GM19239 (cell line): ENCODE measurements at places on chromosomes 1 and 21.

DNA sequence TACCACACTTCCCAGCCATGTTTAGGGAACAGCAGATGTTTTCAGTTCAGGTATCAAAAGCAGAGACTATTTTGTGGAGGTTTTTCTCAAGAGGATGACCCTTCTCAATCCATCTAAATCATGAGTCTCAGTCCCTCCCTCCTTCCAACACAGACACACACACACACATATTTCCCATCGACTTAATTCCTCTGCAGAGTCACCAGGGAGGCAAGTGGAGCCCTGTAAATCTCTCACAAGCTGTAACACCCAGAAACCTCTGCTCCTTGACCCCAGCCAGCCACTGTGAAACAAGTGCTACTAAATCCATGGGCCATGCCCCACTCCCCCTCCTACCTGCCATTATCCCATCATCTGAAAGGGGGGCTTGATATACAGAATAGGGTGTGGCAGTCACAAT lies 10.6 kb upstream of the KCND3 start:
- no peak for DNase-seq

DNA sequence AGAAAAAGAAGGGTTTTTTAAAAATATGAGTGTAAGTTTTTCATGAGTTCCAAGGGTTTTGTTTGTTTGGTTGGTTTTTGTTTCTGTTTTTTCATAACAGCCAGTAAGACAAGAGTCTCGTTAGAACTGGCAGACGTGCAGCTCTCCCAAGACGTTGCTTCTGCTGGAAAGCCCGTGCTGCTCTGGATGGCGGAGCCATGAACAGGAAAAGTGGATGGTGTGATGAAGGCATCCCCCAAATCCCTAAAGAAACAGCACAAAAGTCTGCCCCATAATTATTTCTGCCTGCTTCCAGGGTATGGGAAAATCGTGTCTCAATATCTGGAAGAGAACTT lies 157.9 kb upstream of the BACE2 start:
- no peak for DNase-seq

- DNase-seq = no peak
Observed at GRCh38 chr1:82870332-82870731, 1069.6 kb downstream of the ADGRL2 start.

DNA sequence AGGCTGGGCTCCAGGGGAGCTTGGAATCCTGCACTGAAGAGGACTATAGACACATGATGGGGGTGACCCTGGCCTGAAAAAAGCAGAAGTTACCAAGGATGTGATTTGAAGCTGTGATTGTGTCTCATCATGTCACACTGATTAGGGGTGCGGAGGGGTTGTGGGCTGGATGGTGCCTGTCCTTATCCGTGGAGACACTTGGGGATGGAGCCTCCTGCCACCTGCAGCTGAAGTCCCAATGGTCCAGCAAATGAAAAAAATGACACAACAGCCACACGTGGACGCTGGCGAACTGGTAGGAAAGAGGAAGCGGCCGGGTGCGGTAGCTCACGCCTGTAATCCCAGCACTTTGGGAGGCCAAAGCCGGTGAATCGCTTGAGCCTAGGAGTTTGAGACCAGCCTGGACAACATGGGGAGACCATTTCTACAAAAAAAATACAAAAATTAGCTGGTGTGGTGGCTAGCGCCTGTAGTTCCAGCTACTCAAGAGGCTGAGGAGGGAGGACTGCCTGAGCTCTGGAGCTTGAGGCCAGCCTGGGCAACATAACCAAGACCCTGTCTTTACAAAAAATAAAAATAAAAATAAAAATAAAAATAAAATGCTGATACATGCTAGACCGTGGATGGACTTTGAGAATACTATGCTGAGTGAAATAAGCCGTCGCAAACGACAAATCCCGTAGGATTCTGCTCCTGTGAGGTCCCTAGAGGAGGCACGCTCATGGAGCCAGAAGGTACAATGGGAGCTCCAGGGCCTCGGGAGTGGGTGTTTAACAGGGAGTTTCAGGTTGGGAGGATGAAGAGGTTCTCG lies 838 bp upstream of the IBA57 start:
- no peak for DNase-seq

- no peak for DNase-seq
Observed at GRCh38 chr1:30461640-30462039, 261.7 kb downstream of the MATN1 start.

GRCh38 chr21:44726826-44727225 lies 15.5 kb upstream of the TSPEAR start:
- no peak for DNase-seq

DNA sequence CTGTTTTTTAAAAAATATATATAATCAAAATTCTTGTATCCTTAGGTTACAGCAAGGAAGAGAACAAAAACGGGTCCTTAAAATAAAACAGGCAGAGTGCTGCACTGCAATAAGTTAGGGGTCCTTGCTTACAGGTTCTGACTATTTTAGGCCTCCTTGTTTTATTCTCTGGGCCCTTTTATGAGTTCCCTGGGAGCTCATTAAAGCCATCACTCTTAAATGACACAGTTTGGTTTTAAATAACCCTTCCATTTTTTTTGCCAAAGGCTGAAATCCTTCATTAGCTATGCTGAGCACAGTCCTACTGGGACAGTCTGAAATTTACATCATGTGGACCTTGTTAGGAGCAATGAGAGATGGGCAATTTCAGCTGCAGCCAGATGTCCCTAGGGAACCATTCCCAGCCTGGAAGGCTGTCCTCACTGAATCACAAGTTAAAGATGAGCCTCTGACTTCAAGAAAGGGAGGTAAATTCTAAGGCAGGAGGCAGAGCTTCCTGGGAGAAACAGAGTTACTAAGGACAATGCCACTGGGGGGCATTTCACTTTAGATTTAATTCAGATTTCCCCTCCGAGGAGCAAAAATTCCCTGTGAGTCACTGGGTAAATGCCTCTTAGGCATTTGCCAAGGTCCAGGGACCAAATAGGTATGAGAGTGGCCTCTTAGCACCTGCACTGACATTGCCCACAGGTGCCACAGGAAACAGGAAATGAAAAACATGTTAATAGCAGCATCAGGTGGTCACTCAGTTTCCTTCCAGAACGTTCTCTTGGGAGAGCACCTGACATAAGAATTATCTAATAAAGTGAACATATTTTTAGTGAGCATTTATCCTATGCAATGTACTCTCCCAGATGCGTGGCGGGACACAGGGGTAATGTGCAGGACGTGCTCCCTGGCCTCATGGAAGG lies 3.8 kb upstream of the MUL1 start:
- no peak for DNase-seq

DNA sequence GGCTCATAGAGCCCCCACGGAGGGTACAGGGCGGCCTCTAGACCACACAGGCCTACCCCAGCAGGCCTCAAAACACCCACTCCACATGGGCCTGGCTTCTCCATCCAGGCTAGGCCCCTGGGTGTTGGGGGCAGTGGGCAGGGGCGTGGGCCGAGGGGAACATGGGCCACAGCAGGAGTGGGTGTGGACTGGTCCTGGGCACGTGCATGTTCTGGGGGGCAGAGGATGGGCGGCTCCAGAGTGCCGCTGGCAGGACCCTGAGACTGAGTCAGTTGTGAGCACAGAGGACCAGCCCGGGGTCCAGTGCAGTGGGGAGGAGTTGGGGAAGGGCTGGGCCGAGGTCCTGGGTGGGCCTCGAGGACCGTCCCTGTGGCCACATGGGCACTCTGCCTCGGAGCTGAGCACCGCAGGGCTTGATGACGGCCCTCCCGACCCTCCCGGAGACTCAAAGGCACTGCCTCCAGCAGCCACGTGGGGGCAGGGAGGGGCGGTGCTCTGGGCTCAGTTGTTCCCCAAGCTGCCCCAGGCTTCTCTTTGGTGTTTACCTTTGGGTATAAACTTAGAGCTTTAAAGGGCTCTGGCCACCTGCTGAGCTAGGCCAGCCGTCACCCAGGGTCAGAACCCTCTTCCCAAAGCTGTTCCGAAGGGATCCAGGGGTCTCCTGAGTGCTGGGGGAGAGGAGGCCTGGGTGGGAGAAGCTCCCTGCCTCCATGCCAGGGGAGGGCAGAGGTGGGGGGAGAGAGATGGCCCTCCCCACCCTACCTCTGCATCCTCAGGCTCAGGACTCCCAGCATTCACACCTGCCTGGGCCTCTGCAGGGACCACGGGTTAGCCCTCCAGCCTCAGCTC lies 79.9 kb downstream of the MORN1 start:
- peak; percentile 64 for DNase-seq

- no peak for DNase-seq
Observed at GRCh38 chr1:244256086-244256676, 195.5 kb downstream of the ADSS2 start.
